Kidney capillary endothelial cell (primary cell): ENCODE measurements at places on chromosomes 2 and 18.

- no peak for DNase-seq
These were observed 125.7 kb upstream of the FZD5 start for GRCh38 chr2:207895274-207895860.

GRCh38 chr18:7637269-7637668 is 70.2 kb downstream of the PTPRM start:
- DNase-seq = no peak

GRCh38 chr2:145887915-145888314 is 1368.0 kb upstream of the ZEB2 start:
- DNase-seq = no peak

DNA sequence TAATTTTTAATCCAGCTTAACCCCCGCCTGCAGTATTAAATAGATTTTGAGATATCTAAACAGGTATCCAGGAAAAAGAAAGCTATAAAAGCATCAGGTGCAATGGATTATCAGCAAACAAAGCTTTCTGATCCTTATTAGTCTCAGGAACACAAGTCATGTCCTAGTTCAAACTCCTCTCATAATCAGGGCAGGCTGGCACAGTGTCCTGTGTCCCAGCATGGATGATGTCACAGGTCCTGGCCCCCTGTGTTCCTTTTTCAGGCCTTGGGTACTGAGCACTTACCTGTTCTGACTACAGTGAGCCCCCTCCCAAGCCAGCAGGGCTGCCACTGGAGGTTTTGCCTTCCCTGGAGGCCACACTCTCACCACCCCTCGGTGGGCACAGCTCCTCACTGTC is 19.5 kb upstream of the MRO start:
- DNase-seq = no peak

DNA sequence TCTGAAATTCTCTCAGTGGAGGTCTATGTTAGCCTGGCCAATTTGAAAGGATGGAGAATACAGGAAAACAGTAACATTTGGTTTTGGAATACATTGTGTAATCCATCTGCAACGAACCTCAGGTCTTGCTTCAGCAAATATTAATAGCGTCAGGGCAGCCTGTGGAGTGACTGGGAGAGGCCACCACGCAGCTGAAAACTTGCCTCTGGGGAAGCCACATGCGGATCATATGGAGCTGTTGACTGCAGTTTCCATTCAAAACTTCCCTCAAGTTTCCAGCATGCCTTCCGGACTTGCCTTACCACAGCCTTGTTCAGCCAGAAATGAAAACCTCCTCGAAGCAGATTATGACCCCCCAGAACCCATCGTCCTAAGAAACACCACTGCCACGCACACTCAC is 25.7 kb downstream of the BCL11A start:
- DNase-seq = no peak

DNA sequence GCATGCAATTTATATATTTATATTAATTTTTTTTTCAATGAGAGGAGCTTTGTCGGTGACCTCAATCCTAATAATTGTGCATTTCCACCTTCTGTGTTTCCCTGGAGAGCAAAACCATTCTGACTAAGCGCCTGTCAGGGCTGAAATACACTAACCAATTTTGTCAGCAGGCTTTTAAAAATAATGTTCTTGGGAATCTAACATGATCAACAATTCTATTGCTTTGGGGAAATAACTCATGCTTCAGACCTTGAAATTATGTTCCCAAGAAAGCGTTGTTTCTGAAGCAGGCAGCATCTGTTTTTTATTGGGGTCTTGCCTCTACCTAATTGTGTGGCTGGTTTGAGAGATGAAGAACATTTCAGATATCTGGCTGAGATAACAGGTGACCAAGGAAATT is 129.1 kb upstream of the ALKAL2 start:
- no peak for DNase-seq

DNA sequence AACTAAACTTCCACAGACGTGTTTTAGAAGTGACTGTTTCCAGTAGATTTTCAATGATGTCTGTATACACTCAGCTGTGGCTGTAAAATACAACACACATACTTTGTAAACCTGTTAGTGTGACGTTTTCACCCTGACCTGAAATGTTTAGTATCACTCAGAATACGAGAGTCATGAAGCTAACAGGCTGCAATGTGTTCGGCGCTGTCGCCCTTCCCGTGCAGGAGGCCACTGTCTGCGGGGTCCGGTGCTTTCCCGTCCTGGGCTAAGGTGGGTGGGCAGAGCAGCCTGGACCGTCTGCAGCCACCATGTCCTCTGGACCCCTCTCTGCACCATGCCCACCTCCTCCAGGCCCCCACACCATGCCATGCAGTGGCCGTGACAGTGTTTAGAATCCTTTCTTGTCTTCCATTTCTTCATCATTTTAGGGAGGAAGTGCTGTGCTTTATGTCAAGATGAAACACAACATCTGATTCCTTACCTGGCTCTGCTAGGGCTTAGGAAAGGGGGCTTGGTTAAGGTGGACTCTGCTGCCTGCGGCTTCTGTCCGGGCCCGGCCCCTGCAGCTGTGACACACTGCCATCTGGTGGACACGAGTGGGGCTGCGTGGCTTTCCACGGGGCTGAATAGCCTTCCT is 53.8 kb upstream of the RBM44 start:
- peak; percentile 55 for DNase-seq

DNA sequence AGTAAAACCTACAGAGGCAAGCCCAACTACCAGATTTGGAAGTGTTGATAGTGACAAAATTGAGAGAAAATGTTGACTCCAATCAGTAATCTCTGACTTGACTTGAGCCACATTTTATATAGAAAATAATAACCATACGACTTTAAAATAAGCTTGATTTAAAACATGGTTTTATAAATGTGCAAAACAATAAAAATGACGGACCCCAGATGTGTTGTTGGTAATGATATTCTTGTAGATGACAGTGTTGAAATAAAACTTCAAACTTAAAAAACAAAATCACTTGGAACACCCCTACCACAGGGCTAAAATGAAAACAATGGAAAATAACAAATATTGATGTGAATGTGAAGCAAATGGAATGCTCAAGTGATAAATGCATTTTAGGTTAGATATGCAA is 188.1 kb downstream of the SRBD1 start:
- DNase-seq = no peak

GRCh38 chr2:24088821-24089359 is 4.3 kb upstream of the TP53I3 start:
- DNase-seq = no peak

- no peak for DNase-seq
These were observed 98.1 kb upstream of the CDC42EP3 start for GRCh38 chr2:37769551-37769950.

DNA sequence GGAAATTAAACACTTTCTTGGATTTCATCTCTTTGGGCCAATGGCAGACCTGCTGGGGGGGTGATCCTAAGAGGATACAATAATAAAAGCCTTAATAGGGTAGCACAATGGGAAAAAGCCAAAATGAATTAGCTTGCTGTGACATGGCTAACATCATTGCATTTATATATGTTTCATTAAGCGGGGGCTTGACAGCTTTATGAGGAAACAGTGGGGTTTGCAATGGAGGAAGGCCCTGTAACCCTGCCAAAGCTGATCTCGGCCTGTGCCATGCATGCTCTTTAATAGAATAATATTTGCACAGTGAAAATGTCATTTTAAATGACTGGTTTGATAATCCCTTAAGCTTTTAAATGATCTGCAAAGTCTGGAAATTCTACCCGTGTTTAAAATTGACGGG is 291.5 kb downstream of the SLC4A3 start:
- DNase-seq = no peak

DNA sequence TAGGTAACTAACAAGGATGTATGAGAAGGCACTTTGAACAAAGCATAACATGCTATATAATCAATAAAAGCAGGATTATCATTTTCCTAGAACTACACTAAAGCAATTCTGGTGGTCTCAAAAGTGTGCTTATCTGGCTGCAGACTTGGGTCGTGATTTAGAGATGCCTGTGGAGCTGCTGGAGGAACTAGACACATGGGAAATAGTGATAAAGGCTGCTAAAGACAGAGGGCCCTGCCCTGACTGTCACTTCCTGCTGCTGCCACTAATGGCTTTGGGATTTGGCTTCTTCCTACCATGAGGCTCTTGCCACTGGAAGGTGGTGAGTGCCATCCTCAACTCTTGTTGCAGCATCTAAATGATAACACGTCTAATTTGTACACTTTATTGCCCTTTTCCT is 22.5 kb downstream of the TMEM178A start:
- no peak for DNase-seq

- no peak for DNase-seq
These were observed 253.3 kb upstream of the TANK start for GRCh38 chr2:160906878-160907277.

- no peak for DNase-seq
These were observed 25.5 kb downstream of the CENPO start for GRCh38 chr2:24818721-24819167.

- DNase-seq = no peak
These were observed 436.0 kb downstream of the METTL4 start for GRCh38 chr18:2135309-2135708.

DNA sequence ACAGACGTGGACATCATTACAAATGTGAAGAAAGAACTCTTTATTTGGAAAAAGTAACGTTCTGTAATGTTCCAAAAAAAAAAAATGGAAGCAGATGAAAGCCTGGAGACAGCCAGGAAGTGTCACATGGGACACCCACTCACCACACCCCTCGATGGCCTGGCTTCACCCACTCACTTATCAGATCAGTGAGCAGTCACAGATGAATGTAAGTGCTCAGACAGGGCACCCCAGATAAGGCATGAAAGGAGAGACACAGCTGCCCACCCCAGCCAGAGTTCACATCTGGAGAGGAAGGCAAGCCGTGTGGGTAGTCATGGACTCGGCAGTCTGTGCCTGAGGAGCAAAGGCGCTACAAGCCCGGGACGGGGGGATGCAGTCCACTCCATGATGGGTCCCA is 105.2 kb downstream of the SEPTIN10 start:
- DNase-seq = no peak

GRCh38 chr2:39606585-39606984 is 59.1 kb upstream of the TMEM178A start:
- no peak for DNase-seq

- DNase-seq = no peak
These were observed 981.5 kb downstream of the DCDC2C start for GRCh38 chr2:4684921-4685320.

GRCh38 chr18:14747513-14748474 is at the start of gene ANKRD30B:
ANKRD30B (plus strand) TSS chr18:14748172; CDS start chr18:14748420, 248 bp downstream.
- DNase-seq = no peak

GRCh38 chr2:112121682-112122254 is 16.4 kb upstream of the FBLN7 start:
- peak; percentile 56 for DNase-seq

GRCh38 chr2:55973673-55974072 is 50.1 kb upstream of the EFEMP1 start:
- no peak for DNase-seq

DNA sequence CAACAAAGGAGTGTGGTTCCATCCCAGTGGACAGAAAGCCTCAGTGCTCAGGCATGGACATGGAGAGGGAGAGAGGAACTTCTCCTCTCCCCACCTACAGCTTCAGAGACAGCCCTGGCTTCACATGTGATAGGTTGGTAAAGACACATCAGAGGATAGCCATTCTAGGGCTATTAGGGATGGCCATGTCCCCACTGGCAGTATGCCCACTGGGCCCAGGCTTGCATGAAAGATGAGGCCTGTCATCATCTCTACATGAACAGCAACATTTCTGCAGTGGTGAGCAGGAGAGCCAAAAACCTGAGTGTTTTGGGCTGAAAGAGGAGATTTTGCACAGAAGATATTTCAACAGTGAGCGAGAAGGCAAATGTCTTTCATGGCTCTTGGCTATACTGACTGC is 517.2 kb downstream of the NR4A2 start:
- no peak for DNase-seq

GRCh38 chr2:219356834-219357233 is 24.3 kb upstream of the RESP18 start:
- DNase-seq = no peak

DNA sequence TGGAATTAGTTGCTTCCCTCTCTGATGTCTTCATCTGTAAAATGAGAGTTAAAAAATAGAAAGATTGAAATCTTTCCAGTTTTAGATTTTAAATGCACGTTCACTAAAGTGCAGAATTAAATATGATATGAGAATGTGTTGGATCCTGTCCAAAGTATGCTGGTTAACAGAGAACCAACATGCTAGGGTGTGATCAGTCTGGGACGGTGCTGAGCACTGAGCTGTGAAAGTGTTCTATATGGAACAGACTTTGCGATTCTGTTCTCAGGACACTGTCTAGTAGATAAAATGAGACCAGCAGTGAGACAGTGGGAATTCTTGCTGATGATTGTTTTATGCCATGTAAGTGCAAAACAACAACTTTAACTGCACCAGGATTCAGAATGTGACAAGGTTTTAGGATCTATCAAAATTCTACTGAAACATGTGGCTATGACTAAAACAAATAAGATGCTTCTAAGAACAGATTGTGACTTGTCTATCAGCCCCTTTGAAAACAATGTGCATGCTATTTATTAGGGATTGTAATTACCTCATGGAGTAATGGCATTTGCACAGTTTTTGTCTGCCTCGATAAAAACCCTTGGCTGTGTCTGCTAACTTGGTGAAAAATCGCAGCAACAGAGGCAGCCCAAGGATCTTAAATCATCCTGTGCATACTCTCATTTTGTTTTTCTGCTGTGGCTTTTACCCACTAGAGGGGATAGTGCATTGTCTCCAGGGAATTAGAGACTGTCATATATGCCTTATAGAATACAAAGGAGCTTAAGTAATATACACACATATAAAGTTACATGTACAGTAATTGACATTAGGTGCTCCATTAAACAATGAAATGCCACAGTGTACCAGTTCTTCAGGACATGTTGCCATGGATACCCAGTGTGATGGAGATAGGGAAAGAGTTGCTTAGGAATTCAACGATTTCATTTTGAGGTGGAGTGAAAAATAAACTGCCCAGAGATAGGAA is 55.1 kb downstream of the MAP3K20 start:
- DNase-seq = no peak

GRCh38 chr2:51013079-51013932 is 18.6 kb downstream of the NRXN1 start:
- DNase-seq = no peak

- no peak for DNase-seq
These were observed 1080.8 kb upstream of the DDX18 start for GRCh38 chr2:116733699-116734098.

DNA sequence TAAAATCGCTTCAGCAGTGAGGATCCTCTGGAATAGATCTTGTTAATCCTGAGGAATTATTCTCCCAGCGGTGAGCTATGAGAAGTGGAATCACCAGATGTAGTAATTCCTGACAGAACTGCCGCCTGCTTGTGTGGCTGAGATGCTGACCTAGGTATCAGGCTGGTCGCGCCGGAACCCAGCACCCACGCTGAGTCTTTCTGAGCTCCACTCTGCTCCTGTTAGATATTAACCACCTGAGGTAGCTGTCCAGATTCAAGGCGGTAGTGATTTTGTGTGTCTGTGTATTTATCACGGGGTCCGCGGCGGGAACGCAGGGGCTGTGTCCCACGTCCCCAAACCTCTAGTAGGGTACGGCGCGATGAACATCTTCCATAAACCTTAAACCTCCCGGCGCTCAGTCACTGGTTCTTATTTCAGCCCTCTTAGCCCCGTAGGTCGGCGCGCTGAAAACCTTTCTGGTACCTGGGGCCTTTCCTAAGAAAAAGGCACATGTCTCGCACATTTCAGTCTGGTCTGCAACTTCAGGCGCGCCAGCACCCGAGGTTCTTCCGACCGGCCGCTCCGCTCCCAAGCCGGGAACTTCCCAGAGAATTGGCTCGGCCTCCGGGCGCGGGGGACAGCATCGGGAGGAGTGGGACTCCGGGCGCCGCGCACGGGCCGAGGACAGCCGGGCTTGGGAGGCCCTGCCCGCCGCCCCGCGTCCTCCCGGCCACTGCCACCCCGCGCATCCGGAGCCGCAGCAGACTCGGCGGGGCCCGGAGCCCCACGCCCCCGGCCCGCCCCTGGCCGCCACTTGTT is 542 bp upstream of the CNNM3 start:
- no peak for DNase-seq

- no peak for DNase-seq
These were observed 108.1 kb upstream of the CD302 start for GRCh38 chr2:159905926-159906714.
